Kidney (tissue), 22 donors: ENCODE measurements at places on chromosomes 1 and 21.

GRCh38 chr1:100455478-100456072, 82.4 kb upstream of the GPR88 start:
- no peak for DNase-seq

GRCh38 chr1:2342384-2343022, 48.9 kb downstream of the MORN1 start:
- DNase-seq = no peak

GRCh38 chr1:107919953-107920352, 45.0 kb downstream of the VAV3 start:
- DNase-seq = no peak

DNA sequence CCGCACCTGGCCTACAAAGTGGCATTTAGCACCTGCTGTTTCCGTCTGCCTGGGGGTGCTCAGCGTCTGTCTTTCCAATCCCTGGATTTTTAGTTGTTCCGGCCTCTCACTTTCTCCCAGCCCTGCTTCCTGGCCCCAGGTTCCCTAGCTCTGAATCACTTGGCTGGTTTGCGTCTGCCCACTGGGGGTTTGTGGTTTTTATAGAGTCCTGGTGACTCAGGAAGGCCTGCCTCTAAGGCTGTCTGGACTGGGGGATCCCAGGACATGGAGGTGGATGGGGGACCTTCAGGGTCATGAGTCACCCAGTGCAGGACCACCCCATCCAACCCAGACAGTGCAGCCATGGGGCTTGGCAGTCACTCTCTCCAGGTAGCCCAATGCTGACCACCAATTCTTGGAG, 53.5 kb downstream of the MRPL37 start:
- DNase-seq = peak; percentile 41

GRCh38 chr1:185215911-185216310, 58.9 kb downstream of the SWT1 start:
- DNase-seq = no peak

- DNase-seq = no peak
Observed at GRCh38 chr1:210700511-210700910, 371.8 kb downstream of the HHAT start.

DNA sequence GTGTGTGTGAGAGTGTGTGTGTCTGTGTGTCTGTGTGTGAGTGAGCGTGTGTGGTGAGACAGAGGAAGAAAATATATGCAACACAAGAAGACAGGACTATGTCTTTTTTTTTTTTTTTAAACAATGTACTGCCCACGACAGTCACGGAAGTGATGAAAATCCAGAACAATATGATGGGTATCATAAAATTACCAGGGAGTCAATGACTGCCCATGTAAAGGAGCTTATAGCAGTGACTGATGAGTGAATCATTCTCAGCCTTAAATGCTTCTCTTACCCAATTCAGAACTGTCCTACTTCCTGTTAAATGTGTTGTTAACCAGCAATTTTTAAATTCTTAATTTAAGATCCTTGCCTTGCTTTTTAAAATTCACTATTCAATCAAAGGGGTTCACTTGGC, 46.6 kb downstream of the RGS7 start:
- DNase-seq = no peak

DNA sequence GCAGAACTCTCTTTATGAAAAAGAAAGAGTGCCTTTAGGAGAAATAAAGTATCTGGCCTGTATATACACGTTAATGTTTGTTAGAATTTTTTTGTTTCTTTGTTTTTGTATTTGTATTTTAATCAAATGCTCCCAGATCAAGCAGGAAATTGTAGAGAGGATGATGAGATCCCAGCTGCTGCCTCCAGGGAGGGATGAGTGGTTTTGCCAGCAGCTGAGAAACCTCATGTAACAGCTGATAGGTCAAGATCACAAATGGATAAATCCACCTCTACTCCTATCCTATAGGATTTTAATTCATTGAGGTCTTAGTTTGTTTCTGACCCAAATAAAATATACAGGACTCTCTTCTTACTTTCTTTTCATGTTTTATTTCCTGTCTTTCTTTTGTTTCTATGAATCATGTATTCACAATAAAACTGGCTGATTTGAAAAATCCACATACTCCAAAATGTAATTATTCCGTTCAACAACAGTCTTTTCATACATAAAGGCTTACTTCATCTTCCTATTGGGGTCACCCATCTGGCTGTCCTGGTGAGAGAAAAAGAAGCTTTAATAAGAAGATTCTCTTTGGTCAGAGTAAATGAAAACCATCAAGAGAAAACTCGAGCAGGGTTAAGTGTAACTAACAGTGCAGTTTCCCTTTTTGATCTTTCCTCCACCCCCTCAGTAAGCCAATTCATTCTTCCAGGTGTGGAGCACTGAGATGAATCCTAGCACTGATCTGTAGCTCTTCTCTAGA, 129.3 kb upstream of the PLPPR5 start:
- DNase-seq = no peak

- no peak for DNase-seq
Observed at GRCh38 chr1:150456146-150456647, 31.0 kb upstream of the TARS2 start.

DNA sequence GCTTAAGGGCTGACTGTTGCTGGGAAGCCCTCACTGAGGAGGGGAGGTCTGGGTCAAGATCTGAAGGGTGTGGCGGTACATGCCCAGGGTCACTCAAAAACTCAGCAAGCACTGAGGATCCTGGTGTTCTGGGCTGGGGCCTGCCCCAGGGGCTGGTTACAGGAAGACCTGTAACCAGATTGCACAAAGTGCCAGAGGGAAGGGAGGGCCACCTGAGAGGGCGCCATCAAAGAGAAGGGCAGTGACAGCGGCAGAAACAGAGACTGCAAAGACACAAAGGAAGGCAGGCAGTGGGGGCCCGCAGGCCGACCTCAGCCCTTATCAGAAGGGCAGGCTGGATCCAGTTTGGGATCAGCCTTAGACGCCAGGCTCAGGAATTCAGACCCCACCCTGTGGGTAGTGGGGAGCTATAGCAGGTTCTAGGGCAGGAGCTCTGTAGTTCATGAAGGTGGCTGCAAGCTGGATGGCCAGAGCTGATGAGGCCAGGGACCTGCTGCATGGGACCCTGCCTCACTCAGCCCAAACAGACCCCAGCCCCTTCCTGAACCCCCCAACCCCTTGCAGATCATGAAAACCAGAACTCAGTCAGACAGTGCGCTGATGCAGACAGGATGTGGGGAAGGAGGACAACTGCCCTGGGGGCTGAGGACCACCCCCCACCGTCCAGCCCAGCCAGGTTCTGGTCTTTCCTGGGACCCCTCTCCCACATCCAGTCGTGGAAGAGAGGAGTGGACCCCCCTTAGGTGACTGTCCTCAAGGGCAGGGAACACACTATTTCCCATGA, 3.9 kb downstream of the SH2D5 start:
- peak; percentile 42 for DNase-seq

GRCh38 chr1:68011657-68012375, 38.6 kb downstream of the DIRAS3 start:
- no peak for DNase-seq

- no peak for DNase-seq
Observed at GRCh38 chr21:36738489-36739126, 39.7 kb downstream of the SIM2 start.

- no peak for DNase-seq
Observed at GRCh38 chr1:246517391-246517790, 10.3 kb upstream of the SMYD3 start.

- DNase-seq = peak; percentile 80
Observed at GRCh38 chr1:165376041-165376810, 19.7 kb upstream of the LMX1A start.

GRCh38 chr1:94741996-94742395, 78.2 kb upstream of the SLC44A3 start:
- no peak for DNase-seq

GRCh38 chr1:218711884-218712674, 366.9 kb downstream of the TGFB2 start:
- DNase-seq = no peak

GRCh38 chr21:36917471-36918158, 48.9 kb downstream of the HLCS start:
- DNase-seq = peak; percentile 50

- peak; percentile 25 for DNase-seq
Observed at GRCh38 chr1:198268784-198269645, 112.2 kb downstream of the NEK7 start.

DNA sequence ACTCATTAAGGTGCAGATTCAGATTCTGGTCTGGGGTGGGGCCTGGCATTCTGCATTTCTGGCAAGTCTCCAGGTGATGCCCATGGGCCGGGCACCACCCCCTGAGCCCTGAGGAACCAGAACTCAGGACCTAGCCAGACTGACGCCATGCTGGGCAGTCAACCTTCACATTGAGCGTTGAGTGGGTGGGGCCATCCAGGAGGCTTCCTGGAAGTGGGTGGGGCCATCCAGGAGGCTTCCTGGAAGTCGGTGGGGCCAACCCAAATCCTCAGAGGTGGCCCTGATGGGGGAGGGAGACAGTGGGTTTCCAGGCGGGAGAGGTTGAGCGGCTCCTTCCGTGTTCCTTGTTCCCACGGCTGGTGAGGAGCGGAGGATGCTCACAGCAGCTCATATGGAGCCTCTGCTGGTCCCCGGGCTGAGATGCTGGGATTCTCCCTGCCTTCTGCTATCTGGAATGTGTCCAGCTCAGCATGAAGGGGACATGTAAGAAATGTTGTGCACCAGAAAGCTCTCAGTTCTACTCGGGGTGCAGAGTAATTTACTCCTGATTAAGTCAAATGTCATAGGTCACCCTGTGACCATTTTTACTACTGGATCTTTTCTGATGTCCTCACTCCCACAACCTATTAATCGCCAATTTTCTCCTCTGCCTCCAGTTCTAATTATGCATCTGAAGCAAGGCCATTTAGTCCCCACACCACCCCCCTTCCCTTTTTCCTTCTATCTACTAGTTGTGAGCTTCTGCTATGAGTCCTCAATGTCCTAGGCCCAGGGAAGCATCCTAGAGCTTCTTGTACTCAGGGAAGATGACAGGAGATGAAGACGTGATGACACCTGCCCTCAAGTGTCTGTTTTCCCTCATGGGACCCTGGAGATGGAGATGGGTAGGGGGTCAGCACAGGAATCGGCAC, 435.4 kb downstream of the PTPRU start:
- DNase-seq = no peak

DNA sequence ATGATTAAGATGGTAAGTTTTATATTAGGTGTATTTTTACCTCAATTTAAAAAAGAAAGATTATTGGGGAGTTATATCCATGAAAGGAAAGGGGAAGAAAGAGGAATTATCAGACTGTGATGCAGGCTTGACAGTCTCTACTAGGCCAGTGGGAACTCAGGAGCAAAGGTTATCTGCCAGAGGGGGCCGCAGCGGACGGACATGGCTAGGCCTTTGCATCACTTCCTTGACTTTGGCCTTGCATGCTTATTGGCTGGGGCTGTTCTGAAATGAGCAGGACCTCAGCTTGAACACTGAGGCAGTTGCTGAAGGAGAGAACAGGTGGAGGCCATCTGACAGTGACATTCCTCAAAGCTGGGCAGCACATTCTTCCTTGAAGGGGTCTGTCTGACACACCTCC, 150.9 kb downstream of the CYYR1 start:
- DNase-seq = no peak

DNA sequence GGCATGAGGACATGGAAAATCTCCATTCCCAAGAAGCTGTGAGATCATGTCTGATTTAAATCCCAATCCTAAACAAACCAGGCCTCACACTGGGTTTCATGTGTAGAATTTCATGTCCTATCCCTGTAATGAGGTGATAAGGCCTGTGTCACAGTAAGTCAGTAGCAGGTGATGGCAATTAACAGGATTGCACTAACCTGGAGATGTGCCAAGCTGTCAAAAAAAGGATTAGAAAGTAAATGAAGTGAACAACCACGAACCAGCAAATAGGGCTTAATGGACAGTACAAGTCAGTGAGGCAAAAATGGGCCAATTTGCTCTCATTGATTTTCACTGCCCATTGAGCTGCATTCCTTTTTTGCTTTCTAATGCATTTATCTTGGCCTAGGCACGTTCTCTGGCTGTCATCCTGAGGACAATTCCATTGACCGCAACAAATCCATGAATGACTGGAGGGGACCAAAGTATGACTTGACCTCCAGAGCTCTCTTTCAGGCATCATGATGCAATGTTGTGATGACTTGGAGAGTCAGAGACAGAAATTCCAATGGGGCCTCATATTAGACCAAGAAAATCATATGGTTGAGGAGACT, 673.6 kb upstream of the ADGRL2 start:
- DNase-seq = no peak

DNA sequence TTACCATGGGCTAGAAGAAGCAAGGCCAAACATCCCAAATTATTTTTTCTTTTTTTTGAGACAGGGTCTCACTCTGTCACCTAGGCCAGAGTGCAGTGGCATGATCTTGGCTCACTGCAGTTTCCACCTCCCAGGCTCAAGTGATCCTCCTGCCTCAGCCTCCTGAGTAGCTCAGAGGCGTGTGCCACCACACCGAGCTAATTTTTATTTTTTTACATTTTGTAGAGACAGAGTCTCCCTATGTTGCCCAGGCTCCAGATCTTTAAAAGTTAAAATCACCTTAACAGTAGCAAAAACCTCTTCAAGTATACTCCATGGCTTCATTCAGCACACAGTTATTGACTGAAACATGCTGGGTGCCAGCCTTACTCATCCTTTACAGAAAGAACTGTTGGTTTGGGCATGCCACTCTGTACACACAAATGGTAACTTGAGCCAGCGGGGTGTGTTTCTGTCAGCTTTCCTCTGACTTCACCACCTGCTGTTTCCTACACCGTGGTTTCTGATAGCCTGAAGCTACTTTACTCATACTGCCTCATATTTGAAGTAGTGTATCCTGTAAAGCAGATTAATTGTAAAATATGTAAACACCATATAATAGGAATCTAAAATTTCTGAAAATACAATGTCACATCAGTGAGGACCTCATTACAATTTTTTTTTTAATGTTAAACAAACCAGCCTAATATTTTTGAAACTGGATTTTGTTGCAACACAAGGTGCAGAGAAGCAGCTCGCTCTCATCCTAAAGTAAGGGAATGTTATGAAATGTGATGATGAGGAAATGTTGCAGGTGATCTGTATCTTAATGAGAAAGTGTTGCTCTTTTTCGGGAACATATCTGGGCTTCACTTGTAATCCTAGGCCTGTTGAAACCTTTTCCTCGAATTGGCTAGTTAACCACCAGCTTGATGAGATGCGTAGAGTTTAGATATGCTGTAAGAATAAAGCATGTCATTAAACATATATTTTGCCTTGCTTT, 113.9 kb downstream of the ATP5PO start:
- DNase-seq = peak; percentile 54

- DNase-seq = no peak
Observed at GRCh38 chr21:34052171-34052570, 21.2 kb upstream of the MRPS6 start.

GRCh38 chr1:155134880-155135414, 705 bp upstream of the SLC50A1 start:
- DNase-seq = peak; percentile 97

DNA sequence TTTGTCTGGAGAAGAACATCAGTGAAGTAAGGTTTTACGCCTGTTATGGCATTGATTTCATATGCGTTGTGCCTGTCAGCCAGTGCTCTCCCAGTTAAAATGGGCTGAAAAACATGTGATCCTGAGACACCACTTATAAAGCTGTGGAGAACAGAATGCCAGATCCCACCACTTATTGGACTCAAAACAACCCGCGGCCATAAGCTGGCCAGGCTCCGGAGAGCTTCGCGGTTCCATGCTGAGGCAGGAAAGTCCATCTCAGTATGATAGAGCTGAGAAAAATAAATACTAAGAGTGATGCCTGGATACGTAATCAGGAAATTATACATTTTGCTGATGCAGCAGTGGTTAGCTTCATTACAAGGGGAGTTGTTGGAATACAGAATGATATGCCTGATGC, 5.1 kb downstream of the APOBEC4 start:
- DNase-seq = no peak
